ENCODE measurements at places on chromosomes 7 and 10. TPM values are rescaled to one million over a fixed set of nuclear protein-coding genes. Genes with fewer than 3 reads are reported as not detected.

- DNase-seq, result no peak
Measured at GRCh38 chr7:135712182-135712782, 15.7 kb downstream of the SLC13A4 start.

DNA sequence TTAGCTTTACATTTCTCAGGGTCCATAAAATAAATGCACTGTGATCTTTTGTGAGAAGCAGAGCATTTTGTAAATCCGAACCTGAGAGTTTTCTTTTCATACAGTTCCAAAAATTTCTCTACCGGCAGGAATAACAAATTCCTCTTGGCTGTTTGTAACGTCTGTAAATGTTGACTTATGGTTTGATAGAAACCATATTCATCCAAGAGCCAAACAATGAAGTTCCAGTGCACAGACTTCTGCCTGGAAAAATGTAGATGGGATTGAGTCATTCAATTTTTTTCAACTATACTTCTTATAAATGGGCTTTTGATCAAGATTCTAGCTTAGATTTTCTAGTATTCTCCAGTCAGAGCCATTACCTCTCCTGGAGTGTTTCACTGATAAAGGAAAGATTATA lies 530.6 kb downstream of the TFEC start:
- no peak for DNase-seq

DNA sequence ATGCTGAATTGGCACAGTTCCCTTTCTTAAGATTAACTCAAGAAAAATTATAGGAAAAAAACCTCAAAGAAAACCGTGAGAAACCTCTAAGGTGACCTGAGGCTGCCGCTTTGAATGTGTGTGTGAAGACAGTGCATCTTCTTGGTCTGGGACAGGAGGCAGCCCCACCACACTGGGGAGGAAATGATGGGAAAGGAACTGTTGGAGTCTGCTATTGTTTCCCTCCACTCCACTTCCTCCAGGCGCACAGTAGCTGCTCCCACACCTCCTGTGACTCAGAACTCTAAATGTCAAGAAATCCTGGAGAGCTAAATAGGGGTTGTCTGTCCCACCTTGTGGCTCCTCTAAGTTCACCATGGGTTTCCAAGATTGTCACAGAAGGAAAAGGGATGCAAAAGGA lies 179.4 kb downstream of the PDE1C start:
- DNase-seq, result peak; percentile 24

Gene GLI3
- 4.3 TPM for polyA plus RNA-seq

Measured in mammary epithelial cell (primary cell).